ENCODE measurements at places on chromosomes 2 and 18.

- no peak for DNase-seq
These were observed 103.0 kb downstream of the ANKRD44 start for GRCh38 chr2:197207598-197207997.

- no peak for DNase-seq
These were observed 46.8 kb downstream of the ATOH8 start for GRCh38 chr2:85800586-85800985.

DNA sequence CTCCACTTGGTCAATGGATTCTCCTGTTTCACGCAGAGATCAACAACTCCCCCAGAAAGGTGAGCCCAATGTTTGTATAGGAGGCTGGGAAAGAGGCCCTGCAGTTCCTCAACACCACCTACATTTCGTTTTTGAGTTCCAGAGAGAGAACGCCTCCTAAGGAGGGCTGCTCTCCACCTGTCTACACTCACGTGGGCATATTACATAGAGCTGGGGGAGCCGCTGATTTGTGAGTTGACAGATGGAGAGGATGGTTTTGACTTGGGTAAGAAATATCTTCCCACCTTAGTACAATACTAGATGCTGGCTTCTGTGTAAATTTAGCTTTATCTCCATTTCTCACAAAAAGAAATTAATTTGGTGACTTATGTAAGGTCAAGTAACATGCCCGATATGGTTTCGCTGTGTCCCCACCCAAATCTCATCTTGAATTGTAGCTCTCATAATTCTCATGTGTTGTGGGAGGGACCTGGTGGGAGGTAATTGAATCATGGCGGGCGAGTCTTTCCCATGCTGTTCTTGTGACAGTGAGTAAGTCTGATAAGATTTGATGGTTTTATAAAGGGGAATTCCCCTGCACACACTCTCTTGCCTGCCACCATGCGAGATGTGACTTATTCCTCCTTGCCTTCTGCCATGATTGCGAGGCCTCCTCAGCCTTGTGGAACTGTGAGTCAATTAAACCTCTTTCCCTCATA is 274.5 kb upstream of the PXDN start:
- no peak for DNase-seq

DNA sequence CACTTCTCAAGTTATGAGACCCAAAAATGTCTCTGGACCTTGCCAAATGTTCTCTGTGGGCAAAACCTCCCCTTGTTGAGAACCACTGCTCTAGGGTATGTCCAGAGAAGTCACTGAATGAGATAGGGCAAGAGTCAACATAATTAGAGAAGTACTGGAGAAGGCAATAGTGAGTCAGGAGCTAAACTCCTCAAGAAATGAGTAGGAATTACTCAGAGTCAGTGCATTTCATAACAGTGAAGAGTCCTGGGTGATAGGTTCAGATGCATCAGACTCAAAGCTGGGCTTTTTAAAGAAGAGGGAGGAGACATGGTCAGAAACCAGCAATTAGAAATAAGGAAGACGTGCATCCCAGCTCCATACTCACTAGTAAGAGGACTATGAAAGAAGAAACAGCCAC is 38.6 kb upstream of the IHH start:
- DNase-seq, result no peak

DNA sequence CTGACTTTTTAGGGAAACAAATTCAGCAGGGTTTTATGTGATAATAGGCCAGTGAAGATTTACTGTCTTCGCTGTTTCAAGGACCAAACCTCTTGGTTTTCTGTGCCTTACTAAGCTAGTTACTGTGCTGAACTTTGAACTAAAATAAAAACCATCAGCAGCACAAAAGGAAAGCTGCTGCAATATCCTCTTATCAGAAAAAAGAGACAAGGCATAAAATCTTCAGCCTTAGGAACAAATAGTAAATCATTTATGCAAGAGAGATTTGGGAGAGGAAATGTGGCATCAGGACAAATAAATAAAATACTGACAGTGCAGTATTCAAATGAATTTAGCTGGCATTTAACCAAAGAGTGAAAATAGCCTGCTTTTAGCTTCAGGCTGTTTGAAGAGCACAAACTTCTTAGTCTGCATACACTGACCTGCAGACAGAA is 64.1 kb upstream of the EHBP1 start:
- DNase-seq, result no peak

DNA sequence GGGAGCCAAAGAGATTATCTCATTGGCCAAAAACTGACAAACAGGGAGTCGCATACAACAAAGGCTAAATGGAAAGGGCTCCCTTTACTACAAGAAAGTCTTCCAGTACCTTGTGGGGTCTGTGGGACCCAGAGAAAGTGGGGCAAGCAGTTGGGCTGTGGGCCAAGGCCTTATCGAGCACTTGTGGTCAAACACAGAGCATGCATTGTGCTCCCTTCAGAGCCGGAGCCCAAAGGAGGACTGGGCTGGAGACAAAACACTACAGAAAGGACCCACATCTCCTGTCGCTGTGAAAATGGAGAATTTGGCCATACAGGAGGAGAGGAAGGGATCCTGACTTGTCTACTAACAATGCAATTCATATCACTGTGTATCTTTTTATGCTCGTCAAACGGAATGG is 37.1 kb upstream of the SLC1A4 start:
- DNase-seq, result no peak

DNA sequence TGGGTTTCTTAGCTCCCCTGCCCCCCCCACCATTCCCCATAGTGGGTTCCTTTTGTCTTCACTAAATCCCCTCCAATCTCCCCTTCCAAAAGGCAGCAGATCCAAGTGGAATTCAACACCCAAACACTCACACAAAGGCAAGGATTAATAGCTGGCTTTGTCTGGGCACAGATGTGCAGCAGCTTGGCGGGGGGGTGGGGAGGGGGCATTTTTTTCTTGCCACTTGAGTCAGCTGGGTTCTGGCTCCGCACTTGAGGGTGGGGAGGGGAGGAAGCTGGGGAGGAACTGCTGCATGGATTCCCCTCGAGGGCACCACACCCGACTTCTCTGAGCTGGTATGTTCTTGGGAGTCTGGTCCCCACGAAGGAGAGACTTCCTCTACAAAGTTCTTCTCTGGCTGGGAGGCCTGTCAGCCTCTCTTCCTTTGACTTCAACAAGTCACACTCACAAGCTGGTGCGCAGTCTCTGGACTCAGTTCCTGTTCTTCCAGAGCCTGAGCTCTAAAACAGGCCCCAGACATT is 36.0 kb downstream of the SERTAD2 start:
- no peak for DNase-seq

Measured in stimulated activated CD4-positive, alpha-beta T cell treated with anti-CD3 and anti-CD28 coated beads, Interleukin-15, amount 100 ng/mL, for 24 hours (primary cell).